ENCODE measurements at places on chromosomes 11 and 22.
A peak's percentile ranks its signal among the peaks of the same experiment; 100 is the strongest.

- no peak for DNase-seq
Measured at GRCh38 chr22:42228483-42228882, 42.0 kb downstream of the TCF20 start.

GRCh38 chr11:808427-809286 is 1.1 kb upstream of the RPLP2 start:
- DNase-seq, result no peak

GRCh38 chr11:57653163-57653562 is 3.5 kb upstream of the YPEL4 start:
- no peak for DNase-seq

DNA sequence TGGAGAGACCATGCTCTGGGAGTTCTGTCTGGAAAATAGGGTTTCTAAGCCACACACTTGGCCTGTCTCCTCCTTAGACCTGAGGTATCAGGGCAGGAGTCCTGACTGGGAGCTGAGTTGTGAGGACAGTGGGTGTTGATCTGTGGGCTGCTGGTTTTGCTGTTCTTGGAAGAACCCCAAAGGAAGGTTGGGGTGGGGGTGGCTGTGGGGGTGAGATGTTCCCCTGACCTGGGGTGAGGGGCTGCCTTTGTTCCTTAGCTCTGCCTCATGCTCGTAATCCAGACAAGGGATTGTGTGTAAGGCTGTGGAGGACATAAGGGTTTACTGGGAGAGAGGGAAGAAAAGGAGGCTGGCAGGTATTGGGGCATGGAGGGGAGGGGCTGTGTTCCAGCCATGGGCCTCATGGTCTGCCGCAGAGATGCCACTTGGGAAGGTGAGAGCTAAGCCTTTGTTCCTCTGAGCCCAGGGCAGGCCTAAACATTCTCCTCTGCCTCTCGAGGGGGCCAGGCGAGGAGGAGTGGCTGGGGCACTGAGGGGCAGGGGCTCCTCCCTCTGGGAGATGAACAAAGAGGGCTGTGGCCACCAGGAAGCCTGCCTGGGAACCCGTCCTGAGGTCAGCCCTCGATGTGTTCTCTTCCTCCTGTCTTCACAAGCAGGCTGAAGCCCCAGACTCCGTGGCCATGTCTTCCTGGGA is 4.4 kb downstream of the OTOG start:
- DNase-seq, result no peak

GRCh38 chr11:128905345-128906184 is 14.4 kb downstream of the KCNJ5 start:
- peak; percentile 38 for DNase-seq

DNA sequence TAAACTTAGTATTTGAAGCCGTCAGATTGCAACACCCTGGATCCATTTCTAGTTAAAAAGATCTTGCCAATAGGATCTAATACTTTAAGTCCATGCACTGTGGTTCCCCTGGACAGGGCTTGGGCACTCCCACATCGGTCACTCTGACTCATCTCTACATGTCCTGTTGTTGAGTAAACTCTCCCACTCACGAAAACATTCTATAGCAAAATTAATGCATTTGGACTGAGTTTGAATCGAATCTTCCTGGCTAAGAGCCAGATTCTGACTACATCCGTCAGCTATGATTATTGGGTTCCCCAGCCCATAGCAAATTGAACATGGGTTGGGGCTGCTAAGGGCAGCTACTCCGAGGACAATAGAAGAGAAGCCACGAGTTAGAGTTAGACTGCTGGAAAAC is 182.1 kb upstream of the SORL1-AS1 start:
- no peak for DNase-seq
